Activated T-helper 1 cell treated with Interleukin-2 at 50 U/mL for 16 hours (primary cell): ENCODE measurements at places on chromosomes 12 and 14.

DNA sequence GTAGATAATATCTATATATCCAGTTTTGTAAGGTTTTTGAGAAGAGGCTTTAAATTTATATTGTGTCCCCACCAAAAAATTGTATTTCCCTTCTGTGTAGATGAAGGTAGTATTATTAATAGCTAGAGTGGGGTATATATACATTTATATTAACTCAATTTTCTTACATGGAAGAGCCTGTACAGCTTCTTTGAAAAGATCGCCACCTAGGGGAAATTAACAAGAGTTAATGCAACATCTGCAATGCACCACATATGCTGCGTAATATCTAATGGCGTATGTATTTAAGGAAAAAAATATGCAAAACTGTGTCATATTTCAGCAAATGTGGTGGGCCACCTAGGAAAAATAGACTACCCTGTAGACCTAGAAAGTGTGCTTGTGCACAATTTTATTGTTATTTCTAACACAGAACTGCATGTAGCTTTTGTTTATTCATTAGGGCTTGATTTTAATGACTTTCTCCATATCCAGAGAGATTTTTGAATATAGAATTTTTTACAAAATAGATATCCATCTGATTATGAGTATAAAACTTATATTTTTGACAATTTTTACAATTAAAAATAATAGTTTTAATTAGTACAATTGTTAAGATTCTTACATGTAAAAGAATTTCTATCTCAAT lies 14.0 kb downstream of the CCER1 start:
- no peak for DNase-seq

- DNase-seq, result no peak
Observed at GRCh38 chr14:92473261-92473968, 40.2 kb upstream of the RIN3 start.

DNA sequence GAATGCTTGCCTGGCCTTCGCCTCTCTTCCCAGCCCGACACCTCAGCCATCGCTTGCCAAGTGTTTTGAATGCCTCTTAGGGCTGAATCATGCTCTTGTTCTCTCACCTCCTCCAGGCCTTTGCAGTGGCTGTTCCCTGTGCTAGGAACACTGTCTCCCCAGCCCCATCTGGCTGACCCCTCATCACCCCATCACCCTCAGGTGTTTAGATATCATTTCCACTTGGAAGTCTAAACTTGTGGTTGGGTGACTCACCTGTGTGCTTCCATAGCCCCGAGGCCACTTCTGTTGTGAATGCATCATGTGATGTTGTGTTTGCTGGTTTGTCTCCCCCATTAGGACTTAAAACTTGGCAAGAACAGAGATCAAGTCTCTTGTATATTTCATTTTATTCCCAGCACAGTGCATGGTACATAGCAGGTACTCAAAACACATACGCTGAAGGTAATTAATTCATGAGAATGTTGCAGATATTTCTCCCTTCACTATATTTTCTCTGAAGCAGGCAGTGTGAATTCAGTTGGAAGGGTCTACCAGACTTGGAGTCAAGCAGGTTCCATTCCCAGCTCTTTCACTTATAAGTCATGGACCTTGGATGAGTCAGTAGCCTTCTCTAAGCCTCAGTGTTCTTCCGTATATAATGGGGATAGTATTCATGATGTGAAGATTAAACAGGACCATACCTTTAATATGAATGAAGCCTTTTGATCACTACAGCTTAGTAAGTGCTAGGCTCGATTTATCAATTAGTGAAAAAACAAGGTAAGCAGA lies 67.8 kb downstream of the HRK start:
- DNase-seq, result no peak

GRCh38 chr14:72420749-72421474 lies 473.0 kb downstream of the DPF3 start:
- DNase-seq, result peak; percentile 33

DNA sequence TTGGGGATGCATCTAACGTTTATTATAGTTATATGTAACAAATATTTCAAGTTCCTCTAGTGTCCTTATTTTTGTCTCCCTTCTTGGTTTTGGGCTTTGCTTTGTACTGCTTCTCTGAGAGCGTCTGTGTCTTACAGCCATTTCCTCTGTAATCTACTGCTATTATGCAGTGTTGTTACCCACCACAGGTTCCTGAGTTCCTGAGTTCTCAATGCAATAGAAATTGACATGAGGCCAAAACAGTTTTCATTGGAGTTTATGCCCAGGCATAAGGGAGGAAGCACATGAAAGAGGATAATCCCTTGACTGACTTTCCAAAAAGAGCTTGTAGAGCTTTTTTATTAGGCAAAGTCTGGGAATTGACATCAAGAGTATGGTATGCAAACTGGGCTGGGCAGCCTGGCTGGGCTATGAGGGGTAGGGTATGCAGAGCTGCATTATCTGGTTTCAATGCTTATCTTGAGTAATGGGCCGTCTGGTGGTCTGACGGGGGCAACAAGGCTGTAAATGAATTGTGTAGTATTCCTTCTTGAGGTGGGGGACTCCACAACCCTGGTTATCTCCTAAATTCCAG lies 722.5 kb upstream of the ATXN7L3B start:
- DNase-seq, result no peak

GRCh38 chr12:92412856-92413255 lies 267.2 kb upstream of the BTG1 start:
- no peak for DNase-seq

- DNase-seq, result no peak
Observed at GRCh38 chr12:42576374-42576773, 13.2 kb downstream of the PRICKLE1 start.
